Uterus (tissue), 4 donors: ENCODE measurements at places on chromosomes 1 and 21.

DNA sequence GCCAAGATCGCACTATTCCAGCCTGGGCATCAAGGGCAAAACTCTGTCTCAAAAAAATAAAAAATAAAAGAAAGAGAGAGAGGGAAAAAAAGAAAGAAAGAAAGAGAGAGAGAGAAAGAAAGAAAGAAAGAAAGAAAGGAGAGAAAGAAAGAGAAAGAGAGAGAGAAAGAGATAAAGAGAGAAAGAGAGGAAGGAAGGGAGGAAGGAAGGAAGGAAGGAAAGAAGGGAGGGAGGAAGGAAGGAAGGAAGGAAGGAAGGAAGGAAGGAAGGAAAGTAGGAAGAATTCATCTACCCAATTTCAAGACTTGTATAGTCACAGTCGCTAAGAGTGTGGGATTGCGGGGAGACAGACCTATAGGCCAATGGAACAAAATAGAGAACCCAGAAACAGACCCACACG is 290.6 kb downstream of the NPHP4 start:
- DNase-seq = no peak

DNA sequence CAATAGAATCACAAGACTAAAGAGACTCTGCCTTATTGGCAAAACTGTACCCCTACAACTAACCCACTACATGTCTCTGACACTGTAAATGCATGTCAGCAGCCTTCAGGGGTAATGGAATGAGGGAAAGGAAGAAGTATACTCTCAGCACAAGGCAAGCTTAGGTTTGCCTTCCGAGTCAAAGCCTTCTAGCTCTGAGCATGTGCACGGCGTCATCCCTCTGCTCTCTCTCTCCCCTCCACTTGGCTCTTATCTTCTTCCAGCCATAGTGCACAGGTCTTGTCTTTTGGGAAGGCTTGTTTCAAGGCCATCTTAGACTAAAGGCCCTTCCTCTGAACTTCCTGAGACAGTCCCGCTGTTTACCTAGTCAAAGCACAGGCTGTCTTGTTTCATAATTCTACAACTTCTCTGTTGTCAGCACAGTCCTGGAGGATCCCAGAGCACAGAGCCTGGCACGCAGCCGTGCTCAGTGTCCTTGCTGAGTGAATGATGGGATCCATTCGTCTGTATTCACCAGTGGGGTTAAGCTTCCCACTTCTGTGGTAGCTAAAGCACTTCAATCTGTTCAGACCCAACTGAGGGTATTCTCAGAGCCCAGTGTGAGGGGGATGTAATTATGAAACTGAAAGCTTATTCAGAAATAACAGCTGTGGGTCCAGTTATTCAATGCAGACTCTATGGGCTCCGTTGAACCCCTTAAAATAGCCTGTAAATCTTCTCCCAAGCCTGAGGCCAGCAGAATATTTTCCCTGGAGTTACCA is 166.5 kb upstream of the PLD5 start:
- DNase-seq = no peak

- no peak for DNase-seq
Measured at GRCh38 chr1:18515120-18515667, 34.5 kb downstream of the KLHDC7A start.

- no peak for DNase-seq
Measured at GRCh38 chr1:91555821-91556531, 55.3 kb downstream of the CDC7 start.

DNA sequence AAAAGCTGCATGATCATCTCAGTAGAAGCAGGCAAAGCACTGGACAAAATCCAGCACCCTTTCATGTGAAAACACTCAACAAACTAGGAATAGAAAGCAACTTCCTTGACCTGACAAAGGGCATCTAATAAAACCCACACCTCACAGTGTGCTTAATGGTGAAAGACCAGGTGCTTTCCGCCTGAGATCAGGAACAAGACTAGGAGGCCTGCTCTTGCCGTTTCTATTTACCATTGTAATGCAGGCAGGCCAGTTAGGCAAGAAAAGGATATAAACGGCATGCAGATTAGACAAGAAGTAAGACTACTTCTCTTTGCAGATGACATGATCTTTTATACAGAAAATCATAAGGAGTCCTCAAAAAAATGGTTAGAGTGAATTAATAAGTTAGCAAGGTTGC is 37.2 kb downstream of the SLC37A1 start:
- no peak for DNase-seq

GRCh38 chr1:3389093-3389833 is 65.2 kb upstream of the ARHGEF16 start:
- no peak for DNase-seq

GRCh38 chr1:155003227-155003765 is 694 bp downstream of the ZBTB7B start:
- DNase-seq = peak; percentile 66

DNA sequence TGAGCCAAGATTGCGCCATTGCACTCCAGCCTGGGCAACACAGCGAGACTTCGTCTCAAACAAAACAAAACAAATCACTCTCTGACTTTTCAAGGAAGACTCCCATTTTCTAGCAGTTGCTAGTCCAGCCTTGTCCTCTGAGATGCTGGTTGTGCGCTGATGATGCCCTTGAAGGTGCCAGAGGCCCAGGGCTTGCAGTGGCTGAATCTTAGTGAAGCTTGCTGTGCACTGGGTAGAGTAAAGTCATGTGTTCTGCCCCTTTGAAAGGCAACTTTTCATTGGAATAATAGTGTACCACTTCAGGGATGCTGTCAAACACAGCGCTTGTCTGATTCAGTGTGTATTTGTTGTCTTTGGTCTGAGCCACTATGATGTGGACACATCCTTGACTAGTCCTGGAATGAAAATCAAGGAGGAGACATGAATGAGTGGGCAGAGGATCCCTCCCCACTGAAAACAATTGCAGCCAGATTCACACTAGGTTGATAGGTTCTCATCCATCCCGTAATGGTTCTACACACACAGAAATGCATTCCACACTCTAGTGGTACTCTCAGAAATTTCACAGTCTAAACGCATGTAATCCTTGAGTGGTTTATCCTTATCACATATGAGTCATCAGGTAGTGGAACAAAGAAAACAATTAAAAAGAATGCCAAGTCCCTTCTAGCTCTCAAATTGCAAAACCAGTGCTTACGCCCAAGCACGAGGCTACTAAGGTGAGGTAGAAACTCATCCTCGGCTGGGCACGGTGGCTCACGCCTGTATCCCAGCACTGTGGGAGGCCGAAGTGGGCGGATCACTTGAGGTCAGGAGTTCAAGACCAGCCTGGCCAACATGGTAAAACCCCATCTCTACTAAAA is 17.8 kb upstream of the TDRD10 start:
- DNase-seq = no peak

DNA sequence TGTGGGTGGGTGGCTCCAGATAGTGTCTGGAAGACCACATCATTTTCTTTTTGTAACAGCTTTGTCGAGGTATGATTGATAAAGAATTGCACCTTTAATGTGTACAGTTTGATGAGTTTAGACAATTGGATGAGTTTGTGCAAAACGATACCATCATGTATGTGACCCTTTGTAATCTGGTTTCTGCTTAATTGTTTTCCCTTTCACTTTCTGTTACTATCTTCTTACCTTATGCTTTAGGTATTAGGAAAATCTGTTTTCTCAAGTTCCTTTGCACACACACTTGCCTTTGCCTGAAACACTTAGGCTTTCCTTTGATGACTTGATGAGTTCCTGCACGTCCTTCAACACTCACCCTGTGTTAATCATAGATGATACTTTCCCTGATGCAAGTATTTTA is 6.8 kb downstream of the OR10Z1 start:
- no peak for DNase-seq

GRCh38 chr1:44611866-44612265 is 62.4 kb downstream of the TMEM53 start:
- no peak for DNase-seq

- DNase-seq = no peak
Measured at GRCh38 chr21:45150638-45151131, 76.3 kb downstream of the ADARB1 start.

DNA sequence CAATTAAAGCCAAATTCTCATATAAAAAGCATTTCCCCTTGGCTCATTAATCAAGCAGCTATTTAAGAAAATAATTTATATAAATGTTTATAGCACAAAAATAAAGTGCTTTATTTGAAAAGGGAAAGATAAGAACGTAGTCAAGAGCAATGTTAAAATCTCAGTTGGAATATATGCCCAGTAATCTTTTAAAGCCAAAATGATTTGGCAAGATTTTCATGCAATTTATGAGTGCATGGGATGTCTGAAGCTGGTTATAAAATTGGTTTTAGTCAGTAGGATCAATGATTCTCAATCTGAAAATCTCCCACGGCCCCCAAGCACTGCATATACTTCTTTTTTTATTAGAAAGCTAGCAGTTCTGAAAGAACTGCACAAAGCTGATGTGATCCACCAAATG is 188.8 kb downstream of the RERE start:
- no peak for DNase-seq

DNA sequence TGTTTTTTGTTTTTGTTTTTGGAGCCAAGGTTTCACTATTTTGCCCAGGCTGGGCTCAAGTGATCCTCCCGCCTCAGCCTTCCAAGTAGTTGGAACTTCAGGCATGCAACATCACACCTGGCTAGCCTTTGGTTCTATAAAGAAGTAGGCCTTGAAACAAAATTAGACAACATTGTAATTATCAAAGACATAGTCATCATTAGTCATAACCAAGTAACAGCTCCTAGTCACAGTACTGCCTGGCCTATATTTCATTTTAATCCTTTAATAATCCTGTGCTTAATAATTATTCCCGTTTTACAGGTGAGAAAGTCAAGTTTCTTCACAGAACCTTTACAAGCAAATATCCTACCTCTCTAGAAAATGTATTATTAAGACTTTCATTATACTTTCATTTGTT is 52.3 kb upstream of the TBX15 start:
- DNase-seq = no peak

DNA sequence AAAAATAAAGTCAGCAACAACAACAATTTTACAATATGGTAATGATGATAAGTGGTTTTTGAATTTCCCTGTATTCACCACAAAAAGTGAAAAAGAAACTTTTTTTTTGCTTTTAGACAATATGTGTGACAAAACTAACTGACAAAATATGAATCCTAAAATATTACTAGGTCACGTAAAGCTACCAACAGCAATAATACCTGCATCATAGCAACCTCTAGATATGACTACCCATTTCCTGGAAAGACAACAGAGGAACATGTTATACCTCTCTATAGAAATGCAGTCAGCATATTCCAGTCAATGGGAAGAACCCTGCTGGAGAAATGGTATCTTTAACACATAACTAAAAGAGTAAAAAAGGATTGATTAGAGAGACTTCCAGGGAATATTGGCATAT is 73.7 kb downstream of the PDE4B start:
- DNase-seq = no peak

- DNase-seq = peak; percentile 44
Measured at GRCh38 chr1:33366762-33367484, 46.0 kb upstream of the A3GALT2 start.

- no peak for DNase-seq
Measured at GRCh38 chr1:67431869-67432578, 1.8 kb upstream of the SERBP1 start.

DNA sequence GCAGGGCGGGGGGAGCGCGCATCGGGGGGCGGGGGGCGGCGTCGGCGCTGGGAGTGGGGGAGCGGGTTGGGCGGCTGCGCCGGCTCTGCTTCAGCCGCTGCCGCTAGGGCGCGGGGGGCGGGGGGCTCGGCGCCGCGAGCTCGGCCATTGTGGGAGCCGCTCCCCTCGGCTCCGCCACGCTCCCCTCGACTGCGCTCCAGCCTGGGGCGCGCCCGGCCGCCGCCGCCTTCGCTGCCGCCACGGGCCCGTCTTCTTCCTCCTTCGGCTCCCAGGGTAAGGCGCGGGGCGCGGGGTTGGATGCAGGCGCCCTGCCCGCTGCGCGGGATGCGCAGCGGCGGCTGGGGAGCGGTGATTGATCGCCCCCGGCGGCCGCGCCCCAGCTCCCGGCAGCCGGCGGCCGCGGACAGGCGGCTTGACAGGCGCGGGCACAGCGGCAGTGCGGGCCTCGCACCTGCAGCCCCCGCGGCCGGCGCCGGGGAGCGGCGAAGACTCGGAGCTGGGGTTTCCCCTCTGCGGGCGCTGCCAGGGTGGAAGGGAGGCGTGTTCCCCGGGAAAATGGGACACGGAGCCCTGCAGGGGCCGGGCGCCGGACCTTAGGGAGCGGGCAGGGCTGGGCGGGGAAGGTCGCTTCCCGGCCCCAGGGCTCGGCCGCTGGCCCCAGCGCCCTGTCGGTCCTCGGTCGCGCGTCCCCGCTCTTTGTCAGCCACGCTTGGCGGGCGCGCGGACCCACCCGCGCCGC is 55.3 kb downstream of the NDUFS5 start:
- DNase-seq = no peak

- no peak for DNase-seq
Measured at GRCh38 chr1:162215902-162216301, 146.4 kb downstream of the NOS1AP start.

DNA sequence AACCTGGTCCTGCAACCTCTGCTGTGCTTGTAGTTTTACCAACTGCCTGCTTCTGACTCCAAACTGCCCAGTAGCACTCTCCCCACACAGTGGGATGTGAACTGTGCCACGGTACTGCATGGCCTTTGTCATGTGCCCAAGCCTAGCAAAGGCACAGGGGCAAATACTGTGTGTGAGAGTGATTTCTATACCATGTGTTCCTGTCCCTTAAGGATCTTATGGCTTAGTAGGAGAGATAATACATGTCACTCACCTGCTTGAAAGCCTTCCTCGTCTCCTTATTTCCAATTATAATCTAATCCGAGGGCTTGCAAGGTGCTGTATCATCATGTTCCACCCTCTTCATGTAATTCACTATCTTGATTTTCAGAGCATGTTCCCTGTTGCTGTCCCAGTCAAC is 51.3 kb downstream of the UBE4B start:
- DNase-seq = no peak

- DNase-seq = no peak
Measured at GRCh38 chr1:210900820-210901219, 233.1 kb downstream of the KCNH1 start.

- DNase-seq = no peak
Measured at GRCh38 chr1:31818206-31818605, 2.4 kb upstream of the SPOCD1 start.

GRCh38 chr1:115811140-115811828 is 29.6 kb downstream of the NHLH2 start:
- no peak for DNase-seq

GRCh38 chr1:247797518-247797917 is 26.4 kb downstream of the OR14A16 start:
- no peak for DNase-seq

GRCh38 chr21:41695513-41695912 is 71.3 kb downstream of the RIPK4 start:
- DNase-seq = no peak

GRCh38 chr1:19975423-19976193 is 3.8 kb downstream of the PLA2G2A start:
- DNase-seq = no peak

- DNase-seq = no peak
Measured at GRCh38 chr1:6505367-6506209, 14.1 kb upstream of the PLEKHG5 start.

- no peak for DNase-seq
Measured at GRCh38 chr1:78096017-78096416, 50.3 kb downstream of the GIPC2 start.
